Activated CD4-positive, alpha-beta T cell treated with anti-CD3 and anti-CD28 coated beads, Interleukin-2, amount 50 U/mL, for 4 hours (primary cell): ENCODE measurements at places on chromosomes 16 and 17.

DNA sequence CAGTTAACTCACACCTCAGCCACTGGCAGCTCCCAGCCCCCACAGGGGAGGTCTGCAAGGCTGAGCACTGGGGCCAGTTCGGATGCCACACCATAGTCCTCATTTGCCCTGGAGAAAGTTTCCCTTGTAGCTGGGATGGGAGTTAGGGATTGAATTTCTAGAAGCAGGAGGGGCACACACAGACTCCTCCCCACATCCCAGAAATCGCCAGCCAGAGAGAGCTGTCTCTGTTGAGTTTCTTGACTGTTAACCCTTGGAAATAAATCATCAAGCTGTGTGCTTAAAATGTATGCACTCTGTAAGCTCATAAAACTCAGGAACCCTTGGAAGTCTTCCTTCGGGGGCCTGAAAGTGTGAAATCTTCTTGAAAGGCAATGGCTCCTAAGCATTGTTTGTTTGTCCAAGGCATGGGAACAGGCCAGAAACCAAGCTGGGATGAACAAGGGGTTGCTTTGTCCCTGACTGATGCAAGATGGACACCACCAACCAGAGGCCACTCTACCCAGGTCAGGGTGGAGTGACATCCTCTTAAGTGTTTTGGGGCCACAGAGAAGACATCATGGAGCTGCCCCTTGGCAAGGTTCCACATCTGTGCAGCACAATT is 394 bp upstream of the PRM3 start:
- DNase-seq = no peak

GRCh38 chr16:2090777-2091546 is 43.2 kb downstream of the TSC2 start:
- DNase-seq = no peak

DNA sequence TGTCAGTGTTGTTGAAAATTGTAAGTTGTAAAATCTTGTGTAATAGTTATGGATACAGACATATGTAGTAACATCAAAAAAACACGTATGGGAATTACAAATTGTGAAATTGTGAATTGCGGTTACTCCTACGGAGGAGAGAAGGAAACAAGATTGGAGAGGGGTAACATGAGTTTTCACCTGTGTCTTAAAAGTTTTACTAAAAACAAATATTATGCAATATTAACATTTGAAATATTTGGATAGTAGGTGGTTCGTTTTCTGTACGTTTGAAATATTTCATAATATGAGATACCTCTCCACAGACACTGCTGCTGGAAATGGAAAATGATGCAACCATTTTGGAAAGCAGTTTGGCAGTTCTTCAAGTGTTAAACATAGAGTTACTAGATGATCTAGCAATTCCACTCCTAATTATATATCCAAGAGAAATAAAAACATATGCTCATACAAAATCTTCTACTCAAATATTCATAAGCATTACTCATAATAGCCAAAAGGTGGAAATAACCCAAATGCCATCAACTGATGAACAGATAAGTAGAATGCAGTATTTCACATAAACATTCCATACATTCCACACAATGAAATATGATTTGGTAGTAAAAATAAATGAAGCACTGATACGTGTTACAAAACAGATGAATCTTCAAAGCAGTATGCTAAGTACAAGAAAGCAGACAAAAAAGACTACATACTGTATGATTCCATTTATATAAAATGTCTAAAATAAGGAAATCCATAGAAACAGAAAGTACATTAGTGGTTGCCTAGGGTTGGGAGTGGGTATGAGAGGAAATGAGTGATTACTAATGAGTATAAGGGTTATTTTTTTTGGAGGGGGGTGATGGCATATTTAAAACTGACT is 40.7 kb upstream of the ABCA10 start:
- DNase-seq = no peak

DNA sequence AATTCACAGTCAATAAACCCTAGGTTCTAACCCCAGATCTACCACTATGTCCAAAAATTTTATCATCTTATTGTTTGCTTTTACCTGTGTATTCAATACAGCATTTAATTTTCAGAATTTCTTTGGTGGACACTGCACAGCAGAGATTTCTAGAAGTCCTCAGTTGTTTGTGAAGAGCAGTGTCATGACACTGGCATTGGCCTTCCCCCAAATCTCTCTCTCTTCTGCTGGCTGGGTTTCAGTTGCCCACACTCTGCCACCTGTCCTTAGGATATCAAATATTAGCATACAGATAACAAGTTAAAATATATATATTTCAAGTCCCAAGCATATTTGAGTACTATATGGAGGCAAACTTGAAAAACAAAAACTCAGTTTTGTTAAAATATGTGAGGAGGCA is 2.0 kb upstream of the THUMPD1 start:
- no peak for DNase-seq

DNA sequence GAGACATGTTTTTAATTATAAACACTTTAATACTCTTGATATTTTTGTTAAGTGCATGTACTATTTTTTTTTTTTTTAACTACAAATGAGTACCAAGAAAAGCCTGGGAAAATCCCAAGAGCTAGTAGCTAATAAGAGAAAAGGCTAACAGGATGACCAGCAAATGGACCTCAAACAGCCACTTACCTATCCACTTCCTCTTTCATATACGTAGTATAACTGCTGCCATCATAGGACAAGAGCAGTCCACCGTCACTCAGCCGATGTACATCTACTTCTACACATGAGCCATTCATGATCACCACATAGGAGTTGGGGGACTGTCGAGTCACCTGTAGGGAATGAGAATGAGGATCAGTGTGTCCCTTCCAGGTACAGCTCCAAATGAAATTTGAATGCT is 128.0 kb upstream of the C17orf78 start:
- DNase-seq = no peak

- DNase-seq = no peak
Observed at GRCh38 chr16:68097895-68098294, 12.7 kb downstream of the NFATC3 start.

- DNase-seq = no peak
Observed at GRCh38 chr16:74713325-74713724, 12.7 kb upstream of the MLKL start.

- DNase-seq = no peak
Observed at GRCh38 chr17:74780443-74781238, 4.5 kb upstream of the NAT9 start.

GRCh38 chr17:69523244-69523861 is 108.9 kb downstream of the MAP2K6 start:
- DNase-seq = no peak

GRCh38 chr16:17134586-17134985 is 336.2 kb downstream of the XYLT1 start:
- DNase-seq = no peak

GRCh38 chr17:59761385-59762048 is 54.1 kb downstream of the VMP1 start:
- no peak for DNase-seq

GRCh38 chr16:62965831-62966230 is 929.6 kb upstream of the CDH8 start:
- no peak for DNase-seq

- DNase-seq = no peak
Observed at GRCh38 chr16:30893417-30893743, 497 bp downstream of the BCL7C start.

DNA sequence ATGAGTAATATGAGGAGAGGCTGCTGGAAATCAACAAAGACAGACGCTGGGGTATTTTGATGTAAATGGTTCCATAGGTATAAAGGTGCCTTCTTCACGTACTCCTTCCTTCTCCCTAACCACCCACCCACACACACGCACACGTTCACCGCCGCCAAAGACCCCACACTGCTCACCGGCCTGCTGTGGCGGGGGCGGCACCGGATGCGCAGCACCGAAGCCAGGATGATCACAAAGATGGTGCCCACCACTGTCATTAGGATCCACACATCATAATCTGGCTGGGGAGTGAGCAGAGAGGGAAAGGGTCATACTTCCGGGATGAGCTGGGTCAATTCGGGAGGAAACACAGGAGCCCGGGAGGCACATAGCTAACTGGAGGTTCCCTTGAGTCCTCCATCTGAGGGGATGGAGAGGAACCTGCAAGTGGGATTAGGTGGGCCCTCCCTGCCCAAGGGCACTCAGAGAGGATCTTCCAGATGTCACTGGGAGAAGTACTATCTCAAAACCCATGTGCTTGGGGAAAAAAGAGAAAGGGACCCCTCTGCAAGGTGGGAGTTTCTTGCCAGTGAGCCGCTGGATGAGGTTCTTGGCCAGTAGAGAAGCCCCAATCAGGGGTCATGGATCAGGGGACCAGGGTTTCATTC is 10.5 kb upstream of the SUPT4H1 start:
- no peak for DNase-seq

DNA sequence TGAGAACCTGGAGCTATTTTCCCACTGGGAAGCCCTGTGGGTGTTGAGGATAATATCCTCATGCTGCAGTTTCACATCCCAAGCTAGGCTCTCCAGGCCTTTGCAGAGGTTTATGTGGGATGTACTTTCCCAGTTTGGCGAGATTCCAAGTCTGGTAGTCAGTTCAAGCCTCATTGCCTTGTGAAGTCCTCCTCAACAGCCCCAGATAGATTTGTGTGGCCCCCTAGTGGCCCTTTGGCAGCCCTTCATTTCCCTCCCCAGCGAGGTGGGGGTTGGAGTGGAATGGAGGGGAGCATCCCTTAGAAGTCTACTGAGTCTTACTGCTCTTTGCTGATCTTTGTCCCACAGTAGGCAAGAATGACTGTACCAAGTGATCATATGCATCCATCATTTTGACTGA is 137.9 kb downstream of the CDH11 start:
- no peak for DNase-seq

- DNase-seq = no peak
Observed at GRCh38 chr17:44901411-44901921, 2.2 kb upstream of the EFTUD2 start.

DNA sequence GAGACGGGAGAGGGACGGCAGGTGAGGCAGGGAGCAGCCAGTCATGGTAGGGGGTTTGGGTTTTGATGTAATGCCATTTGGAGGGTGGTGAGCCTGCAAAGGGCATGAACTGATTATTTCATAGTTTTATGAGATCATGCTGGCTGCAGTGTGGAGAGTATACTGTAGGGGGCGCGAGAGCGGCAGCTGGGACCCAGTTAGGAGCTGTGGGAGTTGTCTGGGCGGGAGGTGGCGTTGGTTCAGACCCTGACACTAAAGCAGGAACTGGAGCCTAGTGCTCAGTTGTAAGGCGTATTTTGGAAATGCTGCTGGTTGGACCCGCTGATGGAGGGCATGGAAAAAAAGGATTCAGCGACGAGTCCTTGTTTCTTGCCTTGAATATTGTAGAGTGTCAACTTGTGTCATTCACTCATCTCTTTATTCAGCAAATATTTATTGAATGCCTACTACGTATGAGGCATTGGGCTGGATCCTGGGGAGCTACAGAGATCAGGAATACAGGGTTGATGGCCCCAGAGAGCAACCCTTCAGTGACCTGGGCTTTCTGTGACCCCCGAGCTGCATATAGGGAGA is 23.7 kb upstream of the KDM8 start:
- peak; percentile 89 for DNase-seq

DNA sequence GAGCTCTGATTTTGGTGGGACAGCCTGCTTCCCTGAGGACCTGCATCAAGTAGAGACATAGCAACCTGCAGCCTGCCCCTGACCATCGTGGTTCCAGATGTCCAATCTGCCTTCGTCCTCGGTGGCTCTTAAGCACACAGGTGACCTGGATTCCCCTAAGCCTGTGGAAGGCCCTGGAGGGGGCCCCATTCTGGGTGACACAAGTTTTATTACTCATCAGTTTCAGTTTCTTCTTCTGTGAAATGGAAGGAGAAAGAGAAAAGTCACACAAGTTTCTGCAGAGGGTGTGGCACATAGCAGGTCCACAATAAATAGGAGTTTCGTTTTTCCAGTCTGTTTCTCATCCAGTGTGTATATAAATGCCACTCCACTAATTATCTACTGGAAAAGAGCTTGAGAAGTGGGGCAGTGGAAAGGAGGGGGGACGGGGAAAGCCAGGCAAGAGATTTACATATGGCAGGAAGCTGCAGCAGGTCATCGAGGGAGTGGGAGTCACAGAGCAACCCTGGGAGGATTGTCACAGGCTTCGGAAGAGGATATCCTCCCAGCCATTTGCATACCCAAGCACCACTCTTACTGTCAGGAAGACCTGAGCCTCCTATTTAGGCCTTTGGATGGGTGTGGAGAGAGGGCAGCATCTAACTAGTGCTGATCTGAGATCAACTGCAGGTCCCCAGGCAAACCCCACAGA is 10.0 kb upstream of the NOS2 start:
- no peak for DNase-seq

DNA sequence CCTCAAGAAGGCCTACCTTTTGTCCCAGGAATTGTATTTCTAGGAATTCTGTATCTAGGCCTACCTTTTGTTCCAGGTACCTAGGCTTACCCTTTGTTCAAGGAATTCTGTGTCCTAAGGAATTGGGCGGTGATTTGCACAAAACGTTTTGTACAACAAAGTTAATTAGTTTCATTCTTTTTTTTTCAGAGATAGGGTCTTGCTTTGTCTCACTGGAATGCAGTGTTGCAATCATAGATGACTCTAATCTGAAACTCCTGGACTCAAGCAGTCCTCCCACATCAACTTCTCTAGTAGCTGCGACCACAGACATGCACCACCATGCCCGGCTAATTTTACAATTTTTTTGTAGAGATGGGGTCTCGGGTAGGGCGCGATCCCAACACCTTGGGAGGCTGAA is 7.0 kb downstream of the CDR2L start:
- DNase-seq = no peak

DNA sequence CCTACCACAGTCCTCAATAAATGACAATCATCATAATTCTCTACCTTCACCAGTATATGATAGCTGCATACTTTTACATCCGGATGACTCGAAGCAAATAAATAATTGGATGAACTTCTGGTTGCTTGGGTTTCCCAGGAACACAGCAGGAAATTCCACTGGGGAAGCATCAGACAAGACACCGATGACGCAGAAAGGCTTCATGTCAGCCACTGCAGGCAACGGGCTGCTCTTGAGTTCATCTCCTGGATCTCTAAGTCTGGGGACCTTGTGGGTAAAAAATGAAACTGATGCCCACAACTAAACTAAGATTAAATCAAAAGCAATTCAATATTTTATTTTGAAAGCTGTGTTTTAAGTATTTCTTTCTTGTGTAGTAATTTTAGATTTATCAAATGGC is 472.1 kb upstream of the C16orf82 start:
- no peak for DNase-seq

GRCh38 chr16:87094556-87094865 is 222.7 kb downstream of the C16orf95 start:
- no peak for DNase-seq

- peak; percentile 52 for DNase-seq
Observed at GRCh38 chr16:11076259-11077018, 132.1 kb downstream of the CLEC16A start.

- no peak for DNase-seq
Observed at GRCh38 chr17:77002103-77003045, 134.2 kb downstream of the MGAT5B start.

DNA sequence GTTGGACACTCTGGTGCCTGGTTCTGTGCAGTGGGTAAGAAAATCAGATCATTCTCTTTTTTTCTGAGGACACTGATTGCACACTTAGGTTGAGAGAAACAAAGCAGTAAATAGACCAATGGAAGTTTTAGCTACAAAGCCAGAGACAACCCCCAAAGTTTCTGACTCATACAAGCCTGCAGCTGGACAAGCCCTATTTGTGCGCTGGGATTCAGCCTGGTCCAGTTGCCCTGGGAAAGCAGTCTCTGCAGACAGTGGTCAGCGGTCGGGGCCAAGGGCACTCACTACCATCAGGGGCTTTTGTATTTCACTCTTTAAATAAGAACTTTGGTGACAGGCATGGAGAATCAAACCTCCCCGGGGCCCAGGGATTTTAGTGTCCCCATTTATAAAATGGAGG is 6.0 kb upstream of the RHBDL3 start:
- no peak for DNase-seq
